ENCODE measurements at places on chromosomes 5 and 9.

- no peak for DNase-seq
These were observed 2.7 kb upstream of the PHPT1 start for GRCh38 chr9:136846376-136847087.

- no peak for DNase-seq
These were observed 89.6 kb downstream of the TRIM36 start for GRCh38 chr5:115079924-115080623.

GRCh38 chr5:122169350-122170103 is 40.2 kb downstream of the ZNF474 start:
- no peak for DNase-seq

GRCh38 chr5:73858054-73858453 is 232.1 kb downstream of the ARHGEF28 start:
- DNase-seq: no peak

GRCh38 chr5:155912291-155912690 is 414.7 kb upstream of the SGCD start:
- DNase-seq: no peak

DNA sequence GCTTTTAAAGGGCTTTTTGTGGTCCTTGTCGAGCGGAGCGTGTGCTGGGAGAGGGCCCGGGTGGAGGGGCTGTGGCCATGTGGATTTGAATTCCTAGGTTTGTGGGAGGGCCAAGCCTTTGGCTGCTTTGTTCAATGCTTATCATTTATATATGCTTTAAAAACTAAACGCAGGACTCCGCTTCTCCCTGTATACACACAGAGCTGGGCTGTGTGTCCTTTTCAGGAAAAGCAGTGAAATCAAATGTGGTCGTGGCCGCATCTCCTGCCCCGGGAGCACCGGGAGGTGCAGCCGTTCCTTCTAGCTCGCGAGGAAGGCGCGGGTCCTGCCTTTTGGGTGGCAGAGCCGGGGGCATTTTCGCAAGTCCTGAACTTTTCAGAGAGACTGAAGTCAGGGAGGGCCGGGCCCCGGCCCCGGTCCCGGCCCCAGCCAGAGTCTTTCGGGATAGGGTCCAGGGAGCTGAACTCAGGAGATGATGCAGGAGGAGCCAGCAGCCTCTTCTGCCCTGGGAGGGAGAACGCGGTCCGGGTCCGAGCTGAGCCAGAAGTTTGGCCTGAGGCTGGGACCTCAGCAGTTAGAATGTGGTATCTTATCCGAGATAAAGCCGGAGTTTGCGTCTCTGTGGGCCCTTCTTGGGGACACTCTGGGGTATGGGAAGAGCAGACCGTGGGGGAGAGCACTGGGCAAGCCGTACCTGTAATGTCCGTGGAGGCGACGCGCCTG is 158.8 kb downstream of the C9orf152 start:
- DNase-seq: peak; percentile 34

- DNase-seq: no peak
These were observed 50.8 kb downstream of the MRPL36 start for GRCh38 chr5:1748845-1749244.

DNA sequence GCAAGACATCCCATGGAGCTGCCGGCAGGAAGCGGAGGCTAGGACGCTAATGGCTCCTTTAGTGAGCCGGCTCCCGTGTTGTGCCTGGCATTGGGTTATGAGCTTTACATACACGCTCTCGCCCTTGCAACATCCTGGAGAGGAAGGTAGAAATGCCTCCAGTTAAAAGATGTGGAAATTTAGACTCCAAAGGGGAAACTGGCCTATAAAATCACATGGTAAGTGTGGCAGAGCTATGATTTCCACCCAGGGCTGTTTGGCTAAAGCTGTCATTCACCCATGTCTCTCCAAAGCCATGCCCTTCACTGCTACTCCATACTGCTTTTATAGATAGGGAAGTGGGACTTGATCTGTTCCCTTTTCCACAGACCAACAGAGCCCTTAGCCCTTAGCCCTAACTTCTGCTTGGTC is 5.2 kb downstream of the GM2A start:
- DNase-seq: no peak

Measured in renal pelvis (tissue), 12 donors.